ENCODE measurements at places on chromosomes 11 and 22. TPM values are rescaled to one million over a fixed set of nuclear protein-coding genes. Genes with fewer than 3 reads are reported as not detected.

GAB4 gene
- total RNA-seq = not detected

CTSW gene
- total RNA-seq = not detected

DNA sequence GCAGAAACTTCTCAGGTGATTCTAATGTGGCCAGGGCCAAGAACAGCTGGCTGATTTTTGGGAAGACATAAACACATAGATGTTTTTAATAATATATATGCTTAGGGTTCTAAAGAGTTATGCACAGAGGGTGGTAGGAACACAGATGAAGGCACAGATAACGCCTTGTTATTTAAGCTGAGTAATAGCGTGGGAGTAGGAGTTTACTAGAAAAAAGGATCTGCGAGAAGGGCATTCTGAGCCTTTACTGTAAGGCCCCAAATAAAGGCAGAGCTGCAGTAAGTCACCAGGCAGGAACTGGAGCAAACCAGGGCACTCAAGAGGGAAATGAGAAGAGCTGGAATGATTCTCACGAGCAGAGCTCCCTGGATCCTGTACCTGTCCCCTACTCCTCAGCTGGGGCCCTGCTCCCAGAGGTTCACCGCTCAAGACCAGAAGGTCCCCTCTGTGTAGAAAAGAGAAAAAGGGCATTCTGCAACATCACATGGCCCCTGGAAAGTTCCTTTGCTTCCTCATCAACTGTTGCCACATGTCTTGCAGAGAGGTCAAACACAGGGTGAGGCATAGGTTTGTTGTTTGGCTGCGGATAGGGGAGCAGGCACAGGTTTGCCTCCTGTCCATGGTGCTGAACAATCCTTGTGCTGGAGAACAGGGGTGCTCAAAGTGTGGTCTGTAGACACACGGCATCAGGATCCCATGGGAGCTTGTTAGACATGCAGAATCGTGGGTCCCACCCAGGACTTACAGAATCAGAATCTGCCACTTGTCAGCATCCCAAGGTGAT is 125.7 kb downstream of the TENM4 start:
- no peak for DNase-seq

GRCh38 chr11:12196308-12196707 is 85.9 kb downstream of the MICAL2 start:
- no peak for DNase-seq

GRCh38 chr11:131964698-131965483 is 594.5 kb downstream of the NTM start:
- DNase-seq = no peak
